ENCODE measurements at places on chromosomes 1 and 21. TPM values are rescaled to one million over a fixed set of nuclear protein-coding genes. Genes with fewer than 3 reads are reported as not detected.

Gene HORMAD1
- total RNA-seq = not detected

Gene GRIK3
- total RNA-seq = not detected

Gene SERPINC1
- total RNA-seq = 0.64 TPM

Gene C1orf94
- not detected for total RNA-seq

Gene CLCA4
- total RNA-seq = 0.08 TPM

Gene HTR1D
- 3.5 TPM for total RNA-seq

Gene C1orf198
- total RNA-seq = 33.6 TPM

Gene HAO2
- not detected for total RNA-seq

Gene AMY2A
- 0.28 TPM for total RNA-seq

Gene DIO1
- 0.28 TPM for total RNA-seq

Gene KCNQ4
- 2.6 TPM for total RNA-seq

Gene LRRC7
- total RNA-seq = not detected

Gene FCRL6
- total RNA-seq = not detected

Gene RXFP4
- total RNA-seq = 8.0 TPM

Gene TMEM51
- 25.8 TPM for total RNA-seq

Gene PTPRC
- 1.4 TPM for total RNA-seq

Gene RPTN
- not detected for total RNA-seq

Gene HCRTR1
- 0.18 TPM for total RNA-seq

Gene KIF21B
- total RNA-seq = 0.46 TPM

Gene RGS13
- not detected for total RNA-seq

Gene SYPL2
- total RNA-seq = 0.74 TPM

Measured in Panc1 (cell line).